Inflammatory macrophage treated with lipopolysaccharide for 4 hours (primary cell): ENCODE measurements at places on chromosomes 12 and 14.

DNA sequence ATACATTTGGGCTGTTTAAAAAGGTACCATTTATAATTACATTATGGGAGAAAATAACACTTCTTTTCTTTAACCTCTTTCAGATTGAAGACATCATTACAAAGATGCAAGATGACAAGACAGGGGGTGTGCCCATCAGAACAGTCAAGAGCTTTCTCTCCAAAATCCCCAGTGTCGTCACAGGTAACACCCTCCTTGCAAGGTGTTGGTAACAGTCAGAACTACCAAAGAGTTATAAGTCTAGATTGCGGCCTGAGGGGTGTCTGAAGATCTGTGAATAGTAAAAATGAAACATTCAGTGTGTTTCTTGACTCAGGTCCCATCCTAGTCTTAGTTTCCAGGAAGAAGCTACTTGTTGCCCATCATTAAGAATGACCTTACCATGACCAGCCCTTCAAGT is 419.8 kb downstream of the RGS6 start:
- DNase-seq, result no peak

DNA sequence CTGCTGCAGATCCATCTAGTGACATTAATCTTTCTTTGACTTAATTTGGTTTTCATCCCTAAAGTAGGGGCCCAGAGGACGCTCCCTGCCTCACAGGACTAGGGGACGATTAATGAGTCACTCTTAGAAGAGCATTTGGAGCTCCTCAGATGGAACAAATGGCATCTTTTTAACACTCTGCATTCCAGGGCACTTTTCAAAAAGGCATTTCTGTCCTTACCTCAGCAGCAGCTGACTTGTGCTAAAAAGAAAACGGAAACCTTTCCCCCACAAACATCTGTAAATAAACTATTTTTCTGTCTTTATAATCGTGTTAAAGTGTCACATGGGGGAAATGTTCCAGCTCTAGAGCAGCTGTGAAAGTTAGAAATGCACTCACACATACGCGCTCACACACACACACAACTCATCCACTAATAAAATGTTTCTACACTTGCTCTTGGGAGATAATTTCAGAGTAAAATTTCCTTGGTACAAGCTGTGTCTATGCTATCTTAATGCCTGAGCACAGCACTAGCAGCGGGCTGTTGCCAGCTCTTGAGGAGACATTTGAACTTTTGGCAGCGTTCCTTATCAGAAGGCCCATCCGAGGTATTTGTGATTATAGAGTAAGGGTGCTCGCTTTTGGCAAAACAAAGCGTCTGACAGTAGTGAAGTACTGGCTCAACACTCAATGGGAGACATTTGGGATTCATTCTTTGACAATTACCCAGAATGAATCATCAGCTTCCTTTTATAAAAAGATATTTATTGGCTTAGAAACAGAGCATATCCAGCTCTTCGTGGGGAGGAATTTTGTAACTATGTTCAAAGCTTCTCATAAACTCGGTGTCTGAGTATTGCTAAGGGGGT is 141.3 kb downstream of the PLXNC1 start:
- DNase-seq, result no peak

DNA sequence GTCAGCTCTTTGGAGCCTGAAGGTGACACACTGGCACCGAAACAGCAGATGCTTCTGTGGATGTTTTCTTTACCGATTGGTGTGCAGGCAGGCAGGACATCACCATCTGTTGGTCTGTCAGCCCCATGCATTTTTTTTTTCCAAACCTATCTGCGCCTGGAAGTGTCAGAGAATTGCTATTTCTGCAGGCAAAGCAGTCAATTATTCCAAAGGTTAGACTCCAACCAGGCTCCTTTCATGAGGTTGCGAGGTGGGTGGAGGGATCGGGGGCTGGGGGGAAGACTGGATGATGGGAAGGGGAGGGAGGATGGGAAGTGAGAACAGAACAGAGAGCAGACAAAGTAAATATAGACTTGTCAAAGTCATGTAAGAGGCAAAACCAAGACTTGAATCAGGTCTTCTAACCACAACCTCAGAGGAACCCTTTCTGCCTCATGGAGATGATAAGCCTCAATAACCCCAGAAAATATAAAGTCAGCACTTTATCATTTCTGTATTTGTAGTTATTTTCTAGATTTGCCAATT is 117.7 kb downstream of the OTOGL start:
- DNase-seq, result no peak

GRCh38 chr12:123102781-123103503 is 47.9 kb downstream of the PITPNM2 start:
- no peak for DNase-seq

- peak; percentile 96 for DNase-seq
These were observed 5.6 kb downstream of the TNFRSF1A start for GRCh38 chr12:6336079-6336888.

- peak; percentile 13 for DNase-seq
These were observed at the start of the genes LRRIQ1 and TSPAN19 for GRCh38 chr12:85036234-85036707. LRRIQ1 (plus strand) TSS chr12:85036351; CDS start chr12:85038177, 1,826 bp downstream. TSPAN19 (minus strand) TSS chr12:85036277; CDS start chr12:85029946, 6,331 bp downstream.

DNA sequence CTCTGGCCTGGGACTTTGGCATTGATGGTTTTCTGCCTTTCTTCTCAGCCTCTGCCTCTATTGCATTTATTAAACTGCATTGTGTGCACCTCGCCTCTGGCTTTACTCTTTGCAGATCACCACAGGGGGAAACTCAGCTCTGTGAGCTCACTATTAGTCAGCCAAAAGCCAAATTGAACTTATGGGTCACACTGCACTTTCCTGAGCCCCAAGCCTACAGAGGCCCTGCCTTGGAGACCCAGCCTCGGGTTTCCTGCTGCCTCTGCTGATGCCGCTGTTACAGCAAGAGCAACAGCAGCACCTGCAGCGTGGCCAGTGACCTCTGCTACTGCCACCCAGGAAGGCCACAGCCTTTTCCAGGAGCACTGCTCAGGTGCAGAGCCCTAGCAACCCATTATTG is 122.5 kb downstream of the DAD1 start:
- no peak for DNase-seq

- no peak for DNase-seq
These were observed 14.2 kb downstream of the RPS6KL1 start for GRCh38 chr14:74908861-74909341.

GRCh38 chr12:46835785-46836184 is 10.0 kb upstream of the SLC38A4 start:
- no peak for DNase-seq

DNA sequence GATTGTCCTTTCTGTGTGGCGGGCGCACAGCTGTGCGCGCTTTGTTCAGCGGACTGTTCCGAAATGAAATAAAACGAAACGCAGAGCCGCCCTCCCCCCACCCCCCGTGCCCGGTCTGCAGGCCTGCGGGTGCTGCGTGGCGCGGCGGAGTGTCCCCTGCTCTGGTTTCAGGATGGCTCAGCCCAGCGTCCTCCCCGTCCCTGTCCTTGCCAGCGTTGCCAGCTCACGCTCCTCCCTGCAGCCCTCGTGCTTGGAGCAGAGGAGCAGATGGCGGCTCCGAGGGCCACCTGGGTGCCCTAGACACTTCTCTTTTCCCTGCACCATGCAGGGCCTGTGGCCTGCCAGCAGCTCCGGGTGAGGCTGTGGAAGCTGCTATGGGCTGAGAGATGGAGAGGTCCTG is 17.5 kb upstream of the BEGAIN start:
- DNase-seq, result no peak
